ENCODE measurements at places on chromosomes 3 and 15. TPM values are rescaled to one million over a fixed set of nuclear protein-coding genes. Genes with fewer than 3 reads are reported as not detected.

The RASGRF1 gene
- polyA plus RNA-seq = 1.1 TPM

DNA sequence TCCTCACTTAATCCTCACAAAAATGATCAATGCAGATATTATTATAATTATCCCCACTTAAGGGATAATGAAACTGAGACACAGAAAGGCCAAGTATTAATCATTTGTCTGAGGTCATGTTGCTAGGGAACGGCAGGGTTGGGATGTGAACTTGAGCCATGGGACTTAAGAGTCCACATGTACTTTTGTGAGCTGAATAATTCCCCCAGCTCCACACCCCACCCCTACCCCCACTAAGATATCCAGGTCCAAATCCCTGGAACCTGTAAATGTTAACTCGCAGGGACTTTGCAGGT, 290.5 kb upstream of the GADL1 start:
- no peak for DNase-seq

The DPPA2 gene
- polyA plus RNA-seq = not detected

- no peak for DNase-seq
Observed at GRCh38 chr3:111218615-111219014, 147.0 kb downstream of the NECTIN3 start.

- DNase-seq = peak; percentile 98
Observed at GRCh38 chr15:39404767-39405181, 176.1 kb upstream of the THBS1 start.

GRCh38 chr3:23663661-23664186, 142.0 kb upstream of the UBE2E1 start:
- no peak for DNase-seq

- DNase-seq = peak; percentile 67
Observed at GRCh38 chr15:60859996-60860494, 369.1 kb downstream of the RORA start.

The FGF7 gene
- not detected for polyA plus RNA-seq

GRCh38 chr3:100404250-100404548, 2.9 kb downstream of the LNP1 start:
- DNase-seq = no peak

The MOBP gene
- not detected for polyA plus RNA-seq

The GP9 gene
- polyA plus RNA-seq = not detected

The IL17RB gene
- 0.18 TPM for polyA plus RNA-seq

The ZNF385D gene
- 7.1 TPM for polyA plus RNA-seq

The LMOD3 gene
- polyA plus RNA-seq = not detected

The CYFIP1 gene
- 73.3 TPM for polyA plus RNA-seq

The TF gene
- 0.08 TPM for polyA plus RNA-seq

The ZPLD1 gene
- 0.82 TPM for polyA plus RNA-seq

DNA sequence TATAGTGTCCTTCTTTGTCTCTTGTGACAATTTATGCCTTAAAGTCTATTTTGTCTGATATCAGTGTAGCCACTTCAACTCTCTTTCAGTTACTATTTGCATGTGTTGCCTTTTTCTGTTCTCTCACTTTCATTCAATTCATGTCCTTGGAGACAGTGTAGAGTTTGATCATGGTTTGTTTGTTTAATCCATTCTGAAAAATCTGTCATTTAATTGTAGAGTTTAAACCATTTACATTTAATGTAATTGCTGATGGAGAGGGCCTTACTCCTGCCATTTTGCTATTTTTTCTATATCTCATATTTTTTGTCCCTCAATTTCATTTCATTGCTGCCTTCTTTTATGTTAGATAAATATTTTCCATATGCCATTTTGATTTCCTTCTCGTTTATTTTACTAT, 42.3 kb downstream of the LSM3 start:
- DNase-seq = no peak

DNA sequence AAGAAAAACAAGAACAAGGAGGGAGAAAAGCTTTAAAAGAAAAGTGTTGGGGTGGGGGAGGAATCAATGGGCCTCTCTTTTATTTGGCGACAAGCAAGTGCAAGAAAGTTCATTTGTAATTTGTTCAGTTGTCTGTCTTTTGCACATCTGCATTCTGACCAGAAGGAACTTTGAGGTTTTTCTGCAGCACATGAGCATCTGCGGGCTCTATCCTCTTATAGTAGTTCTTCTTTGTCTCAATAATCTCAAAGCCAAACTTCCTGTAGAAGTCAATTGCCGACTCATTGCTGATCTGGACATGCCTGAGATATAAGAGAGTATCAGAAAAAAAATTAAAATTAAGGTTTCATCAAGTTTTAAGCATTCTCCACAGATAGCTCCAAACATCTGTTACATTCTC, 24.4 kb downstream of the NAA50 start:
- no peak for DNase-seq

DNA sequence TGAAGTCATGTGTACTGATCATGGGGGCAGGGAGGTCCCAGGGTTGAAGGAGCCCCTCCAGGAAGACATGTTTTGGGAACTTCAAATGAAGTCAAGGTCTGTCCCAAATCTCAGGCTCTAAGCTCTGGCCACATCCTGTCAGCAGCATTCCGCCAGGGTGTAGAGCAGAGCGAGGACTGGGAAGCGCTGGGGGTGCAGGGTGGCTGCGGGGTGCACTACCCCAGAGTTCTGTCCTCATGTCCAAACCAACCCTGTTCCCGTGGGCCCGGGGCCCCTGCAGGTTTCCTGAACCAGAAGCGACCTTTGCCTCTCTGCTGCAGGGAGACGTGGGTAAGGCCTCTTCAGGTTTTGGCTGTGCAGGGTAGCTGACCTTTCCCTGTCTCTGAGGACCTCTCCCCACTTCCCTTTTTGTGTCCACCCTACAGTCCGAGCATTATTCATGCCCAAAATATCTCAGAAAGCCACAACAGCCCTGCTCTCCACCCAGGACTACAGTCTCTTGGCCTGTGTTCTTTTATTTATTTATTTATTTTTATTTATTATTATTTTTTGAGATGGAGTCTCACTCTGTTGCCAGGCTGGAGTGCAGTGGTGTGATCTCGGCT, 26.6 kb upstream of the FLNB start:
- DNase-seq = no peak

DNA sequence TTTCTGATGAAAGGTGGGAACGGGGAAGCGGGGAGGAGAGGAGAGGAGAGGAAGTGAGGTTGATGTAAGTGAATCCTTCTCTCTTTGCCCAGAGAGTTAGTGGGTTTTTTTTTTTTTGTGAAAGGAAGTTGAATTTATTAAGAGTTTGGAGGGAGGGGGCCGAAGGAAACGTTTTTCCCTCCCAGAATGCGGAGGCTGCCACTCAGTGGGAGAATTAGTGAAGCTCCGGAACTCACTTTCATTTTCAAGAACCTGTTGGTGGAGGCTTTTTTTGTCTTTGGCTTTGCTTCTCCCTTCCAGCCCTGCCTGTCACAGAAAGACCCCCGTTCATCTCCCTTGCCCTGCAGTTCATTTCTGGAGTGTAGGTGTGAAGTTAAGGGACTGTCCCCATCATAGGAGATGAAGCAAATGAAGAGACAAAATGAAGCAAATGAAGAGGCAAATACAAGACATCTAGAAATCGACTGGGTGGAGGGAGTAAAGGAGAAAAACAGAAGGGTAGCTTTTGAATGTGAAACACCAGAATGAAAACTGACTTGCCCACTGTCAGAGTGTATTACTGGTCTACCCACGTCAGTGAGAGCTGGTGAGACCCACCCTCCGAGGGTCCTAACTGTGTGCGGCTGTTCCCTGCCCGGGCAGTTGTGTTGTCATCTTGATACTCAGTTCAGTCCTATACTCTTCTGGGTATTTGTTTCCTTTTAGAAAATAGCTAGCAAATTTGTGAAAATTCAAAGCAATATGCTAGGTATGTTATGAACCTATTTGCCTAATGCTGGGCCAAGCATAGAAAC, 91.5 kb downstream of the ITPR1 start:
- DNase-seq = peak; percentile 19

- DNase-seq = no peak
Observed at GRCh38 chr3:63964681-63965485, 52.7 kb upstream of the SCAANT1 start.

DNA sequence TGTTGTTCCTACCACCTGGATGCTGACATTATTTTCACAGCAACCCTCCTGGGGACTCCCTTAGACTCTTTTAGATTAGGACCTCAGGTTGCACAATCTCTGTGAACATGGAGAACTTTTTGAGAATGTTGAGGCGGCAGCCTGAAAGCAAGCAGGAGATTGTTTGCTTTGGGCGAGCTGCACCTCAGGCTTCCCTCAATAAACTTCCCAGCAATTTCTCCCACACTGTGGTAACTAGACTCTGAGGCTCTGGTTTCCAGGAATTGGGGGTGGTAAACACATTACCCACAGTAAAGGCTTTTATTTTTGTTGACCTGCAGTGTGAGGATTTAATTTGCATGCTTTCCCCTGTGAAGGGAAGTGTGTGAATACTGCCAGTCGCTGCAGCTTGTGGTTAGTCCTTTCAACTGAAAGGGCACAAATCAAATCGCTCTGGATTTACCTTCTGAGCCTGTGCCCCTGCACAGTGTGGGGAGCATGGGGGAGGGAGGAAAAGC, 35.2 kb upstream of the SIAH2 start:
- DNase-seq = no peak

DNA sequence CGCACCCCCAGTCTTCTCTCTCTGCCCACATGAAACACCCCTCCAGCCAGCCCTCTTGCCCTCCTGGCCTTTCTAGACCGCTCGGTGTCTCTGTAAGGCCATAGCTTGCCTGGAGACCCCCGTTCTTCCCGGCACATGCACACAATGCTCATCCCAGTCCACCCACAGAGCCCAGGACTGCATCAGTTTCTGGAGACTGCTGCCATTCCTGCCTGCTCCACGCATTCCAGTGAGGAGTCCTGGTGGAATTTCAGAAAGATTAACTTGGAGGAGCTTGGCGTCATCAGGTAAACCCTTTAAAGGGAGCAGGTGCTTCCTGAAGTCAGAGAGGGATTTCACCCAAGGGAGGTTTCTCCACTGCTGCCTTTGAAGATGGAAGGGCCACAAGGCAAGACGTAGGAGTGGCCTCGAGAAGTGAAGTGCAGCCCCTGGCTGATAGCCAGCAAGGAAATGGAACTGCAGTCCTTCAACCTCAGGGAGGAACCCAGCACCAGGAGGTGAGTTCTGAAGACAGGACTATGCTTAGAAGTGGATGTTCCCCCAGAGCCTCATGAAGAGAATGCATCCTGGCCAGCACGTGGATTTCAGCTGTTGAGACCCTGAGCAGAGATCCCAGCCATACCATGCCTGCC, 19.2 kb downstream of the SLC41A3 start:
- no peak for DNase-seq

The PLAAT1 gene
- 2.0 TPM for polyA plus RNA-seq

Data from mammary epithelial cell (primary cell).